ENCODE measurements at places on chromosomes 3 and 15.
A peak's percentile ranks its signal among the peaks of the same experiment; 100 is the strongest.

GRCh38 chr3:116561529-116561928, 116.2 kb upstream of the LSAMP start:
- no peak for DNase-seq

DNA sequence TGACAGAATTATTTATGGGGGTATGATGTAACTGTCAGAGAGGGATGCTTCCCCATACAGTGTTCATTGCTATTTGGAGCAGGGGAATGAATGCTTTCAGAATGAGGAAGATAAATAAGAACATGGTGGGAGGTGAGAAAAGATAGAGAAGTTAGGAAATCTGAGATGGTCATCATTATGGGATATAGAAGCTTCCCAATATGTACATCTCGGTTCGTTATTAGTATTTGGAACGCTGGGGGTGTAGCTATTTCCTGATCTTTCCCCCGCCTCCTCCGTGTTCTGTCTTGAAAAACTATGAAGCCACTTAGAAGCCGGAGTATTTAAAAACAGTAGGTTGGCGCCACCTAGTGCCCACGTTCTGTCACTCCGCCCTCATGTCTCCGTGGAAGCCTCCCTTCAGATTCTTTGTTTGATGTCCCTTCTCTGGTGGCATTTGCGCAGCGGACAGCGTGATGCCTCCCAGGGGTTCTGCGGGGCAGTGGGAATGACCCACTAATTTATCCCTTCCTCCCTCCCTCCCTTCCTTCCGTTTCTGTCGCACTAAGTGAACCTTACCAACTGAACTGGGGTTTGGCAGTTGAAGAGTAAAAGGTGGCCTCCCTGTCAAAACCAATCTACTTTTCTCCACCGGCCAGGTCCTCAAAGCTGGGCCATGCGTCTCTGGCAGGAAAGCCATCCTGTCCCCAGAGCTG, 184.5 kb downstream of the FEZF2 start:
- peak; percentile 72 for DNase-seq

DNA sequence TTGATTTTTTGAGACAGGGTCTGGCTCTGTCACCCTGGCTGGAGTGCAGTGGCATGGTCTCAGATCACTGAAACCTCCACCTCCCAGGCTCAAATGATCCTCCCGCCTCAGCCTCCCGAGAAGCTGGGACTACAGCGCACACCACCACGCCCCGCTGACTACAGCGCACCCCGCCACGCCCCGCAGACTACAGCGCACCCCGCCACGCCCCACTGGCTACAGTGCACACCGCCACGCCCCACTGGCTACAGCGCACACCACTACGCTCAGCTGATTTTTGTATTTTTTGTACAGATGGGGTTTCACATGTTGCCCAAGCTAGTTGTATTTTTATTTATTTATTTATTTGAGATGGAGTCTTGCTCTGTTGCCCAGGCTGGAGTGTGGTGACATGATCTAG, 35.6 kb downstream of the SLC51A start:
- no peak for DNase-seq

DNA sequence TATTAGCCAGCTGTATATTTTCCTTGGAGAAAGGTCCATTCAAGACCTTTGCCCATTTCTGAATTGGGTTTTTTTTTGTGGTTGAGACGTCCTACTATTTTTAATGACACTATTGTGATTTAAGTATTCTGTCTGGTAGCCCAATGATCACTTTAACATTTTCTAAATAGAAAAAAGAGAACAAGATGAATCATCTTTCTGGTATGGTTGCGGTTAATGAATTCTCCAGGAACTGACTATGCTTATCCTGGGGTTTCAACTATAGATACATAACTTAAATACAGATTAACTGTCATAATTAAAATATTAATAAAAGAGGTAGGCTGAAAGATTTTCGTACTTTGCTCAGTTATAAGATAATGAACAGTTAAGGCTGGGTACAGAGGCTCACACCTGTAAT, 51.9 kb downstream of the PBRM1 start:
- DNase-seq, result no peak

GRCh38 chr3:106089806-106090205, 221.0 kb upstream of the CBLB start:
- no peak for DNase-seq

DNA sequence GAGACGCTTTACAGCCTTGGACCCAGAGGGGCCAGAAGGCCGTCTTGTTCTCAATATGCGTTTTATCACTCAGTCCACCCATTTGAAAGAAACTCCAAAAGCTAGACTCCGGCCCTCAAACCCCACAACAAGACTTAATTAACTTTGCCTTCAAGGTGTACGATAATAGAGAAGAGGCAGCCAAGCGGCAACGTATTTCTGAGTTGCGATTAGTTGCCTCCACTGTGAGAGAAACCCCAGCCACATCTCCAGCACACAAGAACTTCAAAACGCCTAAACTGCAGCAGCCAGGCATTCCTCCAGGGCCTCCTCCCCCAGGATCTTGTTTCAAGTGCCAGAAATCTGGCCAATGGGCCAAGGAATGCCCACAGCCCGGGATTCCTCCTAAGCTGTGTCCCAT, 17.4 kb upstream of the INO80 start:
- DNase-seq, result no peak

GRCh38 chr3:188323067-188323842, 169.3 kb downstream of the LPP start:
- no peak for DNase-seq

- DNase-seq, result no peak
Measured at GRCh38 chr3:100836661-100837060, 127.4 kb downstream of the TFG start.

DNA sequence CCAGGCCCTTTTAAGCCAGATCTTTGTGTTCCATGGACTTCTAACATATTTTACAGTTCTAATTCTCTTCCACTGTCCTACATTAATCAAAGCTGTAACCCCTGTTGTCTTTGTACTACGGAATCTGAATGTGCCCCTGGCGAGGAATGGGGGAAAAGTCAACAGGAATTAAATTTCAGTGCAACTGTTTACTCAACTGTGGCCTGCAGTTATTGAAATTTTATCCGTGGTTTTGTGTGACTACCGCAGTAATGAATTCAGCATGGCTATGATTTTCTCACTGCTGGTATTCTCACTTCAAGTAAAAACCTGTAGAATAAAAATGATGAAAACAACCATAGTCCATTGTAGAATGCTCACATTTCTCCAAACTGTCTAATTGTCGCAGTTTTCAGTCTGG, 388.0 kb downstream of the FOXP1 start:
- DNase-seq, result no peak

DNA sequence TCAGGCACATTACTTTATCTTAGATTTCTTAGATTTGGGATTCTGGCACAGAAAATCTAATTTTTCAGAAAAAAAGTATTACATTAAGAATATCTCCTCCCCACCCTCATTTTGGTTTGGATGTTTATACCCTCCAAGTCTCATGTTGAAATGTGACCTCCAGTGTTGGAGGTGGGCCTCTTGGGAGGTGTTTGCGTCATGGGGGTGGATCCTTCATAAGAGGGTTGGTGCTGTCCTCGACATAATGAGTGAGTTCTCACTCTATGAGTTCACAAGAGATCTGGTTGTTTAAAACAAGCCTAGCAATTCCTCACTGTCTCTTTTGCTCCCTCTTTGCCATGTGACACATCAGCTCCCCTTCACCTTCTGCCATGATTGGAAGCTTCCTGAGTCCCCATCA, 45.6 kb upstream of the WWTR1 start:
- no peak for DNase-seq

- DNase-seq, result no peak
Measured at GRCh38 chr3:14472471-14473351, 67.4 kb downstream of the GRIP2 start.

- DNase-seq, result no peak
Measured at GRCh38 chr15:73142802-73143762, 90.8 kb downstream of the NEO1 start.

DNA sequence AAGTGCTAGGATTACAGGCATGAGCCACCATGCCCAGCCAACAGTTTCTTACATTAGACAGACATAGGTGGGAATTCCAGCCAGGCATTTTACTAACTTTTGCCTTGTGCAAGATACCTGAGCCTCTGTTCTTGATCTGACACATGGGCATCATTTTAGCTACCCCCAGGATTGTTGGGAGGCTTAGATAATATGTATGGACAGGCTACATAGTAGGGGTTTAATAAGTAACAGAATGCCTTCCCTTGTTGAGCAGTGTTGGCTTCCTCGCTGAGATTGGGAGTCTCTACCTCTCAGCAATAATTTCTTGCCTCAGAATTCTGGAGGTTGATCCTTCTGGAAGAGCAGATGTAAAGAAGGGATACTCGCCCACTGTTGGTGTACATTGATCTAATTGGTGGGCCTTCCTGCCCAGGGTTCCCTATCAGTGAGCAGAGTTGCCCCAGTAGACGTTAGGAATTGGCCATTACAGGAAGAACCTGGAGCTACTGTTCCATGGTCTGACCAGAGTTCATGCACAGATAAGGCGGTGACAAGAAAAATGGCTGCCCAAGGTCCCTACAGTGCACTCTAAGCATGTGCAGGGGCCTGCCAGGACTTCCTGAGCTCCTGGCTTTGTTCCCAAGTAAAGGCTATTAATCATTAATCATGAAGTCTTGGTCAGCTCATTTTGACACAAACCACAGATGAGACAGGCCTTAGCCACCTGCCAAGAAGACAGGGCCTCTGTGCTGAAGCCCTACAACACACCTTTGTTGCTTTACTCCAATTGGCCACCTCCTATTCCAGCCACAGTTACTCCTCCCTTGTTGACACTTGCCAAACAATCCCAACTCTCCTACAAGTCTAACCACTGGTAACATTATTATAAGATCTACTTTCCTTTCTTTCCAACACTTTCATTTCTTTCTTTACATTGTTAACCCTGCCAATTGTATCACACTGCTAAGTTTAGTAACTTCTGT, 5.0 kb upstream of the IL17RE start:
- DNase-seq, result no peak

DNA sequence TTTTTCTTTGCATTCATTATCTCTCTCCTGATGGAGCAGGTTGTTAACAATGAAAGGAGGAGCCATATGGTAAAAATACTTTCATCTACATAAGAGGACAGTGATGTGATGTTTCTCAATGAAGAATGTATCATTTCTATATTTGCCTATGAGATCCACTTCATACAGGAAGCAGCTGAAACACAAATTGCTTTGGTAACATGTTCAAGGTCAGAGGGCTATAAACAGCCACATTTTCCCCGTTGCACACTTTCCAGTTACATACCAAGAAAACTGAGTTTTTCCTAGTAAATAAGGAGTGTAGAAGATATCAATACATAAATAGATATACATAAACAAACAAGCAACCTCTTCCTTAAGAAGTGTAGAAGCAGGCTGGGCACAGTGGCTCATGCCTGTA, 32.6 kb upstream of the GYG1 start:
- DNase-seq, result no peak

Measured in CD8-positive, alpha-beta T cell (primary cell).